ENCODE measurements at places on chromosomes 3 and 15. TPM values are rescaled to one million over a fixed set of nuclear protein-coding genes. Genes with fewer than 3 reads are reported as not detected.
A peak's percentile ranks its signal among the peaks of the same experiment; 100 is the strongest.

DNA sequence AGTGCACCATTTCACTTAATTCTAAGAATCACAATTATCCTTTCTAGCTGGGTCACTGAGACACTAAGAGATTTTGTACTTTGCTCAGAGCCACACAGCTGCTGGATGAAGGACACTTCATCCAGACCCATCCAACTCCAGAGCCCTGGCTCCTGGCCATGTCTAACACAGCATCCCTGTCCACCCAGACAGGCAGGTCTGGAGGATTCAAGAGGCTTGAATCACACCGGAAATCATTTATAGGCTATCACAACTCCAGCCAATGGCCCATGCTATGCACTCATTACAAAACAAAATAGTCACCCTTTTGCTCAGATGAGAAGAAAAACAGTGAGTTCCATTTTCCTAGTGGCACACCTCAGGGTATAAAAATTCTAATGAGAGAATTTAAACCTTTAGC lies 198.2 kb upstream of the LMCD1 start:
- DNase-seq = no peak

DNA sequence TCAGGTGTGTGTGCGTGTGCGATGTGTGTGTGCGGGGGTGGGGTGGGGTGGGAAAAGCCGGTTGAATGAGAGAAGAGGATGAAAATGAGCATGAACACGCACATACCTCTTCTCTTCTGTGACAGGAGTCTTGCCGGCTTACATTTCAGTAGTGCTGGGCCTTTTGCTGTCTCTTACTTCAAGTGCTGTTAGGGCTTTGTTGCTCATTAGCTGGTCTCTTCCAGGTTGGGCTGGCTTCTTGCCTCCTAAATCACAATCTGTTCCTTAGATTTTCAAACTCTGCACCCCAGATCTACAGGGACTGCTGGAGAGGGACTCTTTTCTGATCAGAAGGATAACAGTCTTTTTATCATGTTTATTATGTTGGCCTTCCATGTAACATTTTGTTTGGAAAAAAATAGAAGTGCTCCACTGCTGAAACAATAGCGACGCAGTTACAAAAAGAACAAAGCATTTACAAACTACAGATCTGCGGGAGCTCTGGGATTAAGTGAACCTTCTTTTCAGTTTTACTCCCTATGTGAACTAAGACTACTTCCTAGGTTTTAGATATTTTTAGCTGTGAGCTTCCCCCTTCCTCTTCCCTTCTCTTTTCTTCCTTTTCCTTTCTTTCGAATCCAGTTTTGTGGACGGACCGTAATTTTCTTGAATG lies 48.5 kb downstream of the USP13 start:
- no peak for DNase-seq

DNA sequence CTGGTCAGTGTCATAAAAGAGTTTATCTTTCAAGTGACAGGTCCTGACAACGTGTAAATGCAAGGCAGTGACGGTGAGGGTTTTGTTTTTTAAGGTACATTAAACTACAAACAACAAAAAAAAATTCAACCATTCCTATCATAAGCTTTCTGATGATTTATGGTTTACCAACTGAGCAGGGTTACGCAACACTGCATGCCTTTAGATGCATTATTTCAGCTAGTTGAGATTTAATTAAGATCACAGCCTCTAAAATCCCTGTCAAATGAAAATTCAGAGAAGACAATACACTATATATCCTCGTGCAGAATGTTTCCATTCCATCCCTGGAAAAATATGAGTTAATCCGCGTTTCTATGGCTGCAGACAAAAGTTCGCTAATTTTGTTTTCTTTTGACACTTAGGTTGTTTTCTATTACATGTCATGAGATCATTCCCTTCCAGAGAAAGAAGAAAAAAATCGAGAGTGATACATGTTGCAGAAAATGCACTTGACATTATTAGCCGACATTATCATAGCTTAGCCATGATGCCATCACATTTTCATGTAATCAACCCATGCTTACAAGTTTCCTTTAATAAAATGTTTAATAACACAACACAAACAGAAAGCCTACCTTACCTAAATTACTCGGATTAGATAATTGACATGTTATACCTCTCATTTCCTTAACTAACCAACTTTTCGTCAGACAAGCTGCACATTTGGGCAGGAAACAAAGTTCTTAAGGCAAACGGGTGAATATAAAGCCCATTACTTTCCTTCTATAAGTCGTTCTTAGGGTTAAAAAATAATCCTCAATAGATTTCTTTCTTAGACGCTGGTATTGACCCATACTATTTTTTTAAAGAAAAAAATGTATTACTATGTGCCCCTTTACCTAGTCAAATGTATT lies 521.2 kb downstream of the FOXP1 start:
- DNase-seq = peak; percentile 71

- DNase-seq = peak; percentile 11
These were observed 557.8 kb upstream of the CFAP20DC start for GRCh38 chr3:59607656-59608055.

DNA sequence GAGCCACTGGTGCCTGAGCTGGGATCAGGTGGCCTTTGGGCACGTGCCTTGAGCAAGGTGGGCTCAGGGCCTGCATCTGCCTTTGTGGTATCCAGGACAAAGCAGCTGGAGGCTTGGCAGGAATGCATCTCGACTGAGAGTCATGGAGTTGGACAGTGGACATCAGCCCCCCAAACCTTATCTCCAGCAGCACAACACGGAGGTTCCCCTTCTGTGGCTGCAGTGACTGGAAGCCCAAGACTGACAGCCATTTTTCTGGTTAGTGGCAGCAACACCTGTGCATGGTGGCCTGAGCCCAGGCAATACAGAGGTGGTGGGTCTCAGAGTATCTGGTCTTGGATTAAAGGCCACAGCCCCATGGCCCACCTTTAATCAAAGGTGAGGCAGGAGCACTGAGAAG lies 27.8 kb upstream of the TSEN2 start:
- no peak for DNase-seq

DNA sequence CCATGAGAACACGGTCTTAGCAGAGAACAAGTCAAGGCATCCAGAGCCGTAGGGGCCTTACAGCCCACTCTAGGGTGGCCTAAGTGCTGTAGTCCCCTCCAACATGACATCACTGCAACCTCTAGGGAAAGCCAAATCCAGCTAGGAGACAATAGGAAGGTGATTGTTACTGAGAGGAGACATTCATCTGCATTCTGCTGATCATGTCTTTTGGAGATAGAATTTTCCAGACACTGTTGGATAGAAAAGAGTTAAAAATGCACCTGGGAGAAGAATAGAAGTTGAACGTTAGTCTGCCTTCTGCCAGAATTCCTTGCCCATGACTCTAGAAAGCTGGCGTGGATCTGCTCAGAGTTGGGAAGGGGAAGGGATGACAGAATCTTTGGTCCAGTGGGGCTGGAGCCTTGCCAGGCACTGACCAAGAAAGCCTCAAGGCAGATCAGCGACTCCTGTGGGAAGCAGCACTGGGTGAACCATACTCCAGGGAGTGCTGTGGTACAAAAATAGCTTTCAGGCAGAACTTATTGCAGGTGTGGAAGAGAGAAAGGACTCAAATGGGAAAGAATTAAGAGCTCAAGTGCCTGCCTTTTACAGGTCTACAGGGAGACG lies 44.8 kb upstream of the RAF1 start:
- DNase-seq = peak; percentile 90

GRCh38 chr3:121545049-121545573 lies 677 bp downstream of the POLQ start:
- no peak for DNase-seq

GRCh38 chr15:73832657-73833056 lies 40.7 kb upstream of the TBC1D21 start:
- DNase-seq = no peak

DNA sequence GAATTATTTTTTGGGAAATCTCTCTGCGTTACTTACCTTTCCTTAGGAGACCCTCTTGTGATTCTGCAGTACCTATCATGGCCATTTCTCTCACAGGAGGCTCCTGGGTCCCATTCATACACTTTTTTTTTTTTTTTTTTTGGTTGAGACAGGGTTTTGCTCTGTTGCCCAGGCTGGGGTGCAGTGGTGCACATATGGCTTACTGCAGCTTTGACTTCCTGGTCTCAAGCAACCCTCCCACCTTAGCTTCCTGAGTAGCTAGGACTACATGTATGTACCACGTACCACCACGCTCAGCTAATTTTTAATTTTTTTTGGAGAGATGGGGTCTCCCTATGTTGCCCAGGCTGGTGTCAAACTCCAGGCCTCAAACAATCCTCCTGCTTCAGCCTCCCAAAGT lies 36.1 kb downstream of the TRAK1 start:
- no peak for DNase-seq

GRCh38 chr15:54364961-54365360 lies 386.7 kb downstream of the UNC13C start:
- no peak for DNase-seq

GRCh38 chr15:86483936-86484335 lies 404.3 kb downstream of the AGBL1 start:
- DNase-seq = no peak

GRCh38 chr3:16026753-16027152 lies 147.7 kb upstream of the GALNT15 start:
- peak; percentile 25 for DNase-seq

The SSUH2 gene
- not detected for total RNA-seq

Data from fibroblast of the aortic adventitia (primary cell).